Natural killer cell (primary cell): ENCODE measurements at places on chromosomes 4 and X. TPM values are rescaled to one million over a fixed set of nuclear protein-coding genes. Genes with fewer than 3 reads are reported as not detected.

FSTL5 gene
- not detected for total RNA-seq

MAOB gene
- total RNA-seq = 0.26 TPM

VCX3B gene
- not detected for total RNA-seq

XAGE3 gene
- not detected for total RNA-seq

RTL9 gene
- not detected for total RNA-seq

CHRNA9 gene
- total RNA-seq = not detected

DNA sequence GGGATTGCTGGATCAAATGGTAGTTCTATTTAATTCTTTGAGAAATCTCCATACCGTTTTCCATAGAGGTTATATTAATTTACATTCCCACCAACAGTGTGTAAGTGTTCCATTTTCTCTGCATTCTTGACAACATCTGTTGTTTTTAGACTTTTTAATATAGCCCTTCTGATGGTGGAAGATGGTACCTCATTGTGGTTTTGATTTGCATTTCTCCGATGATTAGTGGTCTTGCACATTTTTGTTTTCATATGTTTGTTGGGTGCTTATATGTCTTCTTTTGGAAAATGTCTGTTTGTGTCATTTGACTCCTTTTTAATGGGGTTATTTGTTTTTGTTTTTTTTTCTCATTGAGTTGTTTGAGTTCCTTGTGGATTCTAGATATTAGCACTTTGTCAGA is 75.3 kb upstream of the PUDP start:
- H3K27ac ChIP-seq = no peak overlapping the region
- H3K4me1 ChIP-seq = no peaks in the 10 kb centered on the region
- no peak overlapping the region for H3K4me3 ChIP-seq
- H3K27me3 ChIP-seq = no peaks in the 10 kb centered on the region

- H3K4me3 ChIP-seq = no peak overlapping the region
- no peaks in the 10 kb centered on the region for H3K27me3 ChIP-seq
- no peak overlapping the region for H3K27ac ChIP-seq
Observed at GRCh38 chrX:108946531-108946930, 210.2 kb upstream of the IRS4 start.

DNA sequence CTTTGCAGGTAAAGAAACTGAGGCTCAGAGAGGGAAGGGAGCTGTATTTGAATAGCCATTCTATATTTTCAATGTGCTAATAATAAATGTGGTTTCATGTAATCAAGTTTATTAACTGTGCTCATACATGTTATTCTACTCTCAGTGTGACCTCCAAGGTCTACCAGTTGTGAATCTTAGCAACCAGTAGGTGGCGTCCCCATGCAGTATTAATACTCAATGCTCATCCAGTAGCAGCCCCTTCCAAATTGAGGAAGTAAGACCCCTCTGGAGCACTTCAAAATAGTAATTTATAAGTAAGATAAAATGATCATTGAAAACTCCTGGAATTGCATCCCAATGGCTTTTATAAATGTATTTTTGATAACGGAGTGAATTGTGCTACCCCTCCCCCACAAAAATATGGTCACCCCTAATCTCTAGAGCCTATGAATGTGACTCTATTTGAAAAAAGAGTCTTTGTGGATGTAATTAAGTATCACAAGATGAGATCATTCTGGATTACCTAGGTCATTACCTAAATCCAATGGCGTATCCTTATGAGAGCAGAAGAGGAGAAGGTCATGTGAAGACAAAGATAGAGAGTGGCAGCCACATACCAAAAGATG is 20.4 kb upstream of the SEPSECS start:
- H3K36me3 ChIP-seq = peaks cover 7% of the 10 kb centered on the region
- H3K27me3 ChIP-seq = no peaks in the 10 kb centered on the region
- H3K4me3 ChIP-seq = no peak overlapping the region
- no peak overlapping the region for H3K27ac ChIP-seq
- H3K4me1 ChIP-seq = peaks cover 2% of the 10 kb centered on the region

DNA sequence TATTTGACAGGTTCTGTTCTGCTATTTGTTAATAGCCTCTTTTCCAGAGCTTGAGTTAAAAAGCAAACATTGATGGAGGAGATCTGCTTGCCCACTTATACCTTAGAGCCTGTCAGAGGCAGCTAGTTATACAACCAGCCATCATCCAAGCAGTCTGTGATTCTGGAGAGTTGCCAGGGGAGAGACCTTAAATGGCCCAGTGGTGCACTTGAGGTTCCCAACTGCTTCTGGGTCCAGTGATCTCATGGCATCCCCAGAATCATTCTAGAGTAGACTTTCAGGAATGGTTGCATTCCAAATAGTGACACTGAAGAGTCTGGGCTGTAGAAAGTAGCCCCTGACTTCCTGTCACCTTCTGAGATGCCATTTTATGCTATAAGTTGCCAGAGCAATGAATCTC is 160.7 kb downstream of the FHIP1A start:
- peaks cover 2% of the 10 kb centered on the region for H3K27me3 ChIP-seq
- no peak for DNase-seq
- H3K36me3 ChIP-seq = no peaks in the 10 kb centered on the region
- H3K4me1 ChIP-seq = no peaks in the 10 kb centered on the region
- no peak overlapping the region for H3K4me3 ChIP-seq
- no peak overlapping the region for H3K27ac ChIP-seq

DNA sequence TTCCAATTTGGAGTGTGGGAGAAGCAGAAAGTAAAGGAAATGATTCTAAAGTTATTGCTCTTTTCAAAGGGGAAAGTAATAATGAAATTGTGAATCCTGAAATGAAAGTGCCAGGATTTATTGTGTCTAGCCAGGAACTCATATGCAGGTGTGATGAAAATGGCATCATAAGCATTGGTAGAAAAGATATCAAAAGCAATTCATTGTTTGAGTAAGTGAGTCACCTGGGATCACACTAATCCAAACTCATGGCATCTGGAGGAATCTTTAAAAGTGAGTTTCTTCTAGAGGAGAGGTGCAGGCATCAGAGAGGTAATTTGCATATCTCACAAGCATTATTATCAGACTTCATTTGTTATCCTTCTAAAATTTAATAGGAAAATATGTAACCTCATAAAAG is 84.7 kb downstream of the LARP7 start:
- DNase-seq = no peak
- no peak overlapping the region for H3K27ac ChIP-seq
- no peaks in the 10 kb centered on the region for H3K27me3 ChIP-seq
- no peaks in the 10 kb centered on the region for H3K4me1 ChIP-seq
- H3K4me3 ChIP-seq = no peak overlapping the region

DNA sequence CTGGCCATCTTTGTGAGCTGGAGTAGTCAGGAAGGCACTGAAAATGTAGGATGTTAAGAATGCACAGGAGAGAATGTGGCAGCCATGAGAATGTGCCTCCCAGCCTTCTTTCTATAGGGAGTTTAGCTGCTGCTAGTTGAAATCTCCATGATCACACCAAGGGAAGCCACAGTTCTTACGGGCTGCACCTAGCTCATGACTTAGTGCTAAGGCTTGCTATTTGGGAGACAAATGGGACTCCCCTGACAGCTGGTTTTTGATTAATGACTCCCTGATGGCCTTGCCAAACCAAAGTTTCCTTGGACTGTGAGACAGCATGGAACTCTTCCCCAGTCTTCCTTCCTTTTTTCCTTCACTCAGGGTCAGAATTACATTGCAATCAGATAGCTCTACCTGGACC is 9.2 kb downstream of the CTSO start:
- H3K27ac ChIP-seq = no peak overlapping the region
- DNase-seq = no peak
- H3K36me3 ChIP-seq = peaks cover 12% of the 10 kb centered on the region
- no peaks in the 10 kb centered on the region for H3K27me3 ChIP-seq
- no peaks in the 10 kb centered on the region for H3K4me1 ChIP-seq

DNA sequence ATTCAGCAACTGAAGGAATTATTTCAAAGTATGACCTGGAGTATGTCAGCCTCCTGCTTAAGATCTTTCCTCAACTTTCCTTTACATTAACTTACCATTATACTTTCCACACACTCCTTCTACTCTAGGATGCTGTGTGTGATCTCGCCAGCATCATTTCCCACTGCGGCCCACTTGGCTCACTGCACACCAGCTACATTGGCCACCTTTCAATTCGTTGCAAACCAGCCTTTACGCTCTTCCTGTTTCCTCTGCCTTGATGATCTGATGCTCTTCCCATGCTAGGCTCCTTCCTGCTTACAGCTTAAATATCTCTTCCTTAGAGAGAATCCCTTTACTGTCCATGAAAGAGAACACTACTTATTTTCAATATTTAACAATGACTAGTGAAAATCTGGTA is 95.1 kb downstream of the GPM6A start:
- H3K4me1 ChIP-seq = no peaks in the 10 kb centered on the region
- H3K4me3 ChIP-seq = no peak overlapping the region
- no peak for DNase-seq
- no peak overlapping the region for H3K27ac ChIP-seq

- H3K4me1 ChIP-seq = no peaks in the 10 kb centered on the region
- no peak overlapping the region for H3K27ac ChIP-seq
- no peaks in the 10 kb centered on the region for H3K36me3 ChIP-seq
- peak; percentile 59 for DNase-seq
- peak overlapping the region; percentile 4 for H3K4me3 ChIP-seq
- H3K27me3 ChIP-seq = no peaks in the 10 kb centered on the region
Observed at GRCh38 chr4:55553441-55554201, 6.9 kb upstream of the CLOCK start.

GRCh38 chr4:104408878-104409277 is 85.8 kb downstream of the CXXC4 start:
- H3K4me3 ChIP-seq = no peak overlapping the region
- H3K4me1 ChIP-seq = no peaks in the 10 kb centered on the region
- H3K27me3 ChIP-seq = no peaks in the 10 kb centered on the region
- DNase-seq = no peak
- no peak overlapping the region for H3K27ac ChIP-seq
- H3K36me3 ChIP-seq = no peaks in the 10 kb centered on the region

DNA sequence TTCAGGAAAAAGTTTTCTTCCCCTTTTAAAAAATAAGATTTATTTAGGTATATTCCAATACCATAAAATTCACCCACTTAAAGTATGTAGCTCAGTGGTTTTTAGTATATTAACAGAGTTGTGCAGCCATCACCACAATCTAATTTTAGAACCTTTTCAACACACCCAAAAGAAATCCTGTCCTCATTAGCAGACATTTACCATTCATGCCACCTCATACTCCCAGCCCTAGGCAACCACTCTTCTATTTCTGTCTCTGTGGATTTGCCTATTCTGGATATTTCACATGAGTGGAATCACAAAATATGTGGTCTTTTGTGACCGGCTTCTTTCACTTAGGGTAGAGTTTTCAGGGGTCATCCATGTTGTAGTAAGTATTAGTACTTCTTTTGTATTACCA is 7.4 kb downstream of the ZNF81 start:
- H3K27ac ChIP-seq = no peak overlapping the region
- peaks cover 17% of the 10 kb centered on the region for H3K36me3 ChIP-seq
- DNase-seq = no peak
- H3K4me3 ChIP-seq = no peak overlapping the region
- peaks cover under 1% of the 10 kb centered on the region for H3K4me1 ChIP-seq
- no peaks in the 10 kb centered on the region for H3K27me3 ChIP-seq

- no peaks in the 10 kb centered on the region for H3K36me3 ChIP-seq
- no peaks in the 10 kb centered on the region for H3K27me3 ChIP-seq
- DNase-seq = no peak
- H3K27ac ChIP-seq = no peak overlapping the region
- H3K4me3 ChIP-seq = no peak overlapping the region
Observed at GRCh38 chr4:138925495-138925894, 90.1 kb upstream of the NOCT start.

GRCh38 chr4:37732526-37733186 is 46.5 kb upstream of the RELL1 start:
- H3K27ac ChIP-seq = no peak overlapping the region
- DNase-seq = no peak
- no peaks in the 10 kb centered on the region for H3K4me1 ChIP-seq
- no peaks in the 10 kb centered on the region for H3K36me3 ChIP-seq

GRCh38 chrX:28278726-28279125 is 297.5 kb upstream of the DCAF8L1 start:
- no peaks in the 10 kb centered on the region for H3K36me3 ChIP-seq
- H3K27ac ChIP-seq = no peak overlapping the region
- no peaks in the 10 kb centered on the region for H3K27me3 ChIP-seq
- H3K4me3 ChIP-seq = no peak overlapping the region
- no peak for DNase-seq

DNA sequence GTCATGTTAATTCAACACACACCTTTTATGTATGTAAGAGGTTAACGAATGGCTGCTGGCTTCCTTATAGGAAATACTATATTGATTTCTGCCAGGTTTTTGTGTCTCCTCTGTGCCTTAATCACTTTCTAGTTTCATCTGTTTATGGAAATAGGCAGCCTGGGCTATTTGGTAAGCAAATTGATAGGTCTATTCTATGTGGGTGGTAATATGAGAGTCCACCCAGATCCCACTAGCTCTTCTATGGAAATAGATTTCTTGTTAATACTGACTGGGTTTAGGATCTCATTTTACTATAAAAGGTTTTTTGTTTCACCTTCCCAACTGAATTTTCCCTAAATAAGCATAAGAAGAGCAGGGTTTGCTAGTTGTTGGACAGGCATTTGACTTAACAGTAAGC is 4.1 kb downstream of the BMX start:
- DNase-seq = no peak
- H3K4me1 ChIP-seq = no peaks in the 10 kb centered on the region
- H3K4me3 ChIP-seq = no peak overlapping the region
- H3K36me3 ChIP-seq = no peaks in the 10 kb centered on the region
- no peak overlapping the region for H3K27ac ChIP-seq

GRCh38 chr4:26171501-26171900 is 149.3 kb upstream of the RBPJ start:
- no peaks in the 10 kb centered on the region for H3K36me3 ChIP-seq
- no peak for DNase-seq
- no peaks in the 10 kb centered on the region for H3K4me1 ChIP-seq

DNA sequence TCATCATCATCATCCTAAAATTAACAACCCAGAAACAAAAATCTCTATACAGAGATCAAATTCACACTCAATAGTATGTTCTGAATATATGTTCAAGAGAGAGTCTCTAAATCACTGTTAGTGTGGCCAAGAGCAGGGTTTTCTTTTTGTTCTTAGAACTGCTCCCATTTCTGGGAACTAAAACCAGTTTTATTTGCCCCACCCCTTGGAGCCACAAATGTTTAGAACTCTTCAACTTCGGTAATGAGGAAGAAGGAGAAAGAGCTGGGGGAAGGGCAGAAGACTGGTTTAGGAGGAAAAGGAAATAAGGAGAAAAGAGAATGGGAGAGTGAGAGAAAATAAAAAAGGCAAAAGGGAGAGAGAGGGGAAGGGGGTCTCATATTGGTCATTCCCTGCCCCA is 32.3 kb downstream of the CYBB start:
- DNase-seq = no peak
- H3K27me3 ChIP-seq = no peaks in the 10 kb centered on the region
- H3K27ac ChIP-seq = no peak overlapping the region
- H3K4me3 ChIP-seq = no peak overlapping the region
- H3K36me3 ChIP-seq = no peaks in the 10 kb centered on the region
- no peaks in the 10 kb centered on the region for H3K4me1 ChIP-seq

GRCh38 chr4:25493466-25493865 is 116.4 kb downstream of the ANAPC4 start:
- no peak overlapping the region for H3K27ac ChIP-seq
- DNase-seq = no peak
- no peak overlapping the region for H3K4me3 ChIP-seq
- no peaks in the 10 kb centered on the region for H3K36me3 ChIP-seq
